NCI-H345 (cell line): ENCODE measurements at places on chromosomes 16 and 17.

DNA sequence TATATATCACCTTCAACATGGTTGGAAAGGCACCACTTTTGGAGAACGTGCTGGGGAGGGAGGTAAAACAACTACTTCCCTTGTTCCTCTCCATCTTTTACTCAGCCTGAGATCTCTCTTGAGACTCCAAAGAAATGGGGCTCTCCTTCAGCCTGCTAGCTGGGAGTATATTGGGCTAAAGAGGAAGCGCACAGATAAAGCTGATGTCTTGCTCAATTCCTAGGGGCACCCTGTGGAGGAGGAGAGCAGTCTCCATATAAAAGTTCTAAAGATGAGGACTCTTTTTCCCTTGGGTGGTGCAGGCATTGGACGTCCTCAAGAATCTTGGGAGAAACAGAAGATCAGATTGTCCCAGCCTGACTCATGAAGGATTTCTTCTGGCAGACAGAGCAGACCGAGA is 4.6 kb upstream of the ETV4 start:
- no peak for DNase-seq

DNA sequence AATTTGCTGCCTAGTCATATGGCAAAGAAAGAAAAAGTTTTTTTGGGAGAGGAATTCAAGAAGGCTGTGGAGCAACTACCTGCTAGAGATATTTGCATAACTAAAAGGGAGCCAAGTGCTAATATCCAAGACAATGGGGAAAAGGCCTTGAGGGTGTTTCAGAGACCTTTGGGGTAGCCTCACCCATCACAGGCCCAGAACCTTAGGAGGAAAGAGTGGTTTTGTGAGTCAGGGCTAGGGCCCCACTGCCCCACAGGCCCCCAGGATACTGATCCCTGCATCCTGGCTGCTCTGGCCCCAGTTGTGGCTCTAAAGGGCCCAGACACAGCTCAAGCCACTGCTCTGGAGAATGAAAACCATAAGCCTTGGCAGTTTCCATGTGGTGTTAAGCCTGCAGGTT is 41.9 kb upstream of the SDK2 start:
- DNase-seq, result no peak

GRCh38 chr17:59676716-59677115 is 30.5 kb downstream of the PTRH2 start:
- no peak for DNase-seq

GRCh38 chr17:27525836-27526603 is 69.8 kb downstream of the KSR1 start:
- DNase-seq, result no peak

GRCh38 chr16:75389096-75389690 is 44.1 kb downstream of the CFDP1 start:
- DNase-seq, result no peak

GRCh38 chr16:12083631-12084030 is 107.1 kb downstream of the SNX29 start:
- DNase-seq, result no peak
